ENCODE measurements at places on chromosomes 7 and 10.

- no peak for DNase-seq
These were observed 116.4 kb upstream of the HGF start for GRCh38 chr7:81886211-81886764.

GRCh38 chr10:124494046-124494807 is 32.6 kb downstream of the LHPP start:
- DNase-seq: no peak

DNA sequence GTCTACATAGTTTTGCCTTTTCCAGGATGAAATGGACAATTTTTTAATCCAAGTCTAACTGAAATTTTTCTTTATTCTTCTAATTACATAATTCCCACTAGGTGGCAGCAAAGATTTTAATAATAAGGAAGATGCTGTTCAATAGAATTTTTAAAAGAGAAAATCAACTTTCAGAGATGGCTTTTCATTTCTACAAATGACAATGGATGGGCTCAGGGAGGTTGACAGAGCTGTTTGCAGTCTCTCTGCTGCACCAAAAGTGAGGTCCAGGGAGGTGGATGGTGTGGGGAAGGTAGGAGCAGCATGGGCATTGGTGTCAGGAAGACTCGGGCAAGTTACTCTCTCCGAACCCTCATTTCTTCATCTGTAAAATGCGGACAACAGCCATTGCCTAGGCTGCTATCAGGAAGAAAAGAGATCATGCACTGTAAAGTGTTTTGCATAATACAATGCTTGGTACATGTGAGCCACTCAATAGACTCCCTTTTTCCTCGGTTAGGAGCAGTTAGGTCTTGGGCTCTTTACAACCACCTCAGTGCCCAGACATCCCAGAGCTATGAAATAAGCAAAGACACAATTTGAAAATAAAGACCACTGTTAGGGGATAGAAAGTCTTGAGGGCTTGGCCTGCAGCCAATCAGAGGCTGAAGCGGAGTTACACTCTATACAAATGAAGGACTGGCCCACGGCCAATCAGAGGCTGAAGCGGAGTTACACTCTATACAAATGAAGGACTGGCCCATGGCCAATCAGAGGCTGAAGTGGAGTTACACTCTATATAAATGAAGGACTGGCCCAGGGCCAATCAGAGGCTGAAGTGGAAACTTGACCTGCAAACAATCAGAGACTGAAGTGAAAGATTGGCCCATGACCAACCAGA is 107.1 kb downstream of the ABLIM1 start:
- DNase-seq: peak; percentile 33

- no peak for DNase-seq
These were observed 501.6 kb downstream of the GRID1 start for GRCh38 chr10:85864868-85865526.

DNA sequence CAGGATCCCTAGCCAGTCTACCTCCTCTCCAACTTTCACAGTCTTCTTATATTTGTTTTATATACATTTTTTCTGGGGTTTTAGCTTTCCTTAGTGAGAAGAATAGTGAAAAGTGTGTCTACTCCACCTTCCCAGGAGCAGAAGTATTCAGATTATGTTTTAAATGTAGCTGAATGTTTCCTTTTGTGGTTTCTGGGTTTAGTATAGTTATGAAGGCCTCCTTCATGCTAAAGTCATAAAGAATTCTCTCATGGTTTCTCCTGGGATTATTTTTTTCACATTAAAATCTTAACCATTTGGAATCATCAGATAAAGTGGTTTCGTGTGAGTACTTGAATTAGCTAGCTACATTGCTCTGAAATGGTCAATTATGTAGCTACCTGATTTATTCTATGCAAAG is 50.9 kb downstream of the ANKMY2 start:
- no peak for DNase-seq

GRCh38 chr10:54120806-54121205 is 680.2 kb downstream of the PCDH15 start:
- no peak for DNase-seq

- DNase-seq: no peak
These were observed 1.5 kb downstream of the CYP3A7 start for GRCh38 chr7:99733448-99733847.

GRCh38 chr10:96565774-96566173 is 21.0 kb downstream of the TM9SF3 start:
- DNase-seq: no peak

DNA sequence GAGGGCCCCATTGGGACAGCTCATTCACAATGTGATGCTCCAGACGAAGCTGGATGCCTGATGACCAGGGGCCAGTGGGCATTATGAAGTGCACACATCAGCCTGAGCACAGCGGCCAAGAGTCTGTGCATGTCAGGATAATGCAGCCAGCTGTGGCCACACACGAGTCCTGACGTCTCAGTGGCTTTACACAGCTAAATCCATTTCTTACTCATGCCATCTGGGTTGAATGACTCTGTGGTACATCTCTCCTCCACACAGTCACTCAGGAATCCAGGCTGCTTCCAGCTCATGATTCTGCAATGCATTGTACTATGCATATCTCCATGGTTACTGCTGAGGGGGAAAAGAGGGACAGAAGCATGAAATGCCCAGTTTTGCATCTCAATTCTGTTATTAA is 123.6 kb downstream of the PRLHR start:
- DNase-seq: no peak

DNA sequence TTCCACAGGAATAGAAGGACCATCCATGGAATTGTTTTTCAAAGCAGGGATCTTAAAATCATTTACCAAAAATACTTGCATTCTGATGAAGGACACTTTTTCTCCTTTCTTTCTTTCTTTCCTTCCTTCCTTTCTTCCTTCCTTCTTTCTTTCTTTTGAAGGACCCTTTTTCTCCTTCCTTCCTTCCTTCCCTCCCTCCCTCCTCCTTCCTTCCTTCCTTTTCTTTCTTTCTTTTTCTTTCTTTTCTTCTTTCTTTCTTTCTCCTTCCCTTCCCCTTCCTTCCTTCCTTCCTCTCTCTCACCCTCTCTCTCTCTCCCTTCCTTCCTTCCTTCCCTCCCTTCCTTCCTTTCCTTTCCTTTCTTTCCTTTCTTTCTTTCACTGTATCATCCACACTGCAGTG is 74.8 kb downstream of the PRKCQ start:
- DNase-seq: no peak

- DNase-seq: no peak
These were observed 334.7 kb upstream of the CHRM2 start for GRCh38 chr7:136533732-136534131.

DNA sequence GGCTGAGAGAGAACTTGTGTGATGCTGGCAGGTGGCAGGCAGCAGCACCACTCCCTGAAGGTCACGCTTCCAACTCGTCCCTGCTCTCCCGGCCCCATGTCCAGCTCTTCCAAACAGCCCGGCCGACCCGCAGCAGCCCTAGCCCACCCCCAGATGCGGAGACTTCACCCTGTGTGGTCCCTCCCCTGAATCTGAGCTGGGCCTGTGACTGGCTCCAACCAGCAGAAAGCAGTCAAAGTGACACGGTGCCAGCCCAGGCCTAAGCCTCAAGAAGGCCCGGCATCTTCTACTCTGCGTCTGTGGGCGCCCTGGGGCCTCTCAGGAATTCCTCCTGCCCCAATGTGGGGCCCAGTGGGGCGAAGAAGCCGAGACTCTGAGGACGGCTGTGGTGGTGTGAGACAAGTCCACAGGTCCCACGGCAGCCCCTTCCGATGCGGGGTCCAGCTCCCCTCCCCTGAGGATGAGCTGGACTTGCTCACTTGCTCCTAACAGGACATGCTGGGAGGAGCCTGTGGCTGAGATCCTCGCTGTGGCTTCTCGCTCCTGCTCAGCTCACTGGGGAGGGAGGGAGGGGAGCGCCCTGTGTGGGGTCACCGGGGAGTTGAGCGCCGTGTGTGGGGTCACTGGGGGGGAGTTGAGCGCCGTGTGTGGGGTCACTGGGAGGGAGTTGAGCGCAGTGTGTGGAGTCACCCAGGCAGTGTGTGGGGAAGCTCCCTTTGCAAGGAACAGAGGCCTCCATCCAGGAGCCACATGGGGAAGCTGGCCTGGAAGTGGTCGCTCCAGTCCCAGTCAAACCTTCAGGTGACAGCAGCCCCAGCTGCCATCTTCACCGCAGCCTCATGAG is 9.5 kb downstream of the STK32C start:
- peak; percentile 41 for DNase-seq

DNA sequence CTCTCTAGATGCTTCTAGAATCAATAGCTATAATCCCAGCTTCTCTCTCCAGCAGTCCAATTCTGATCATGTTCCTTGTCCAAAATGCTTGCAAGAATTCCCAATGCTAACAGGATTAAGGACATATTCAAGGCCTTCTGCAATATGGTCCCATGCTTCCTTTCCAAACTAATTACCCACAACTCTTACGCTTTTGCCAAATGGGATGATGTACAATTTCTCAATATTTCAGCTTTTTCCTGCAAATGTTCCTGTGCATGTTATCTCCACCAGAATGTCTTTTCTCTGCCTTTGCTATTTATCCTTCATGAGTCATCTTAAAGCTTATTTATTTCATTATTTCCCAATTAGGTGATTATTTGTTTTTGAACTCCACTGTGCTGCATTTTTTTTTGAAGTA is 556.4 kb downstream of the SORCS1 start:
- no peak for DNase-seq

DNA sequence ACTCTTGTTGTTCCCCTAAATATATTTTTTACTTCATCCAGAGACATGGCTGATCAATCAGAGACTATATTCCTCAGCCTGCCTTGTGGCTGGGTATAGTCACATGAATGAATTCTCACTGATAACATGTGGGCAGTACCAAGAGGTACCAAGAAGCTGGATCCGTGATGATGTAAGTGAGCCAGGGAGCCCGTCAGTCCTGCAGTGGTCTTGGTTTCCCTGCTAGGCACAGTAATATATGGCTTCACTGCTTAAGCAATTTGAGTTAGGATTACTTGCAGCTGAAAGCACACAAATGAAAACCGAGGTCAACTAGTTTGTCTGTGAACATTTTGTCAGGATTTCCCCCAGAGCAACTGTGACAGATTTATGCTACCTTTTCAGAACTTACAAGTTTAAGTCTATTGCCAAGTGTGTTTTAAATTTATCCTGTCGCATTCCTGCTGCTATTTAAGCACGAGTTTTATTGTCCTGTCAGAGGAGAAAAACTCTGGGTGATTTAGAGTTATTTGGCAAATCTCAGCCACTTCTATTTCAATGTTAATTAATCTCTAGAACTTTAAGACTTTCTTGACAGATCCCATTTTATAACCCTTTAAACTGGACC is 381.8 kb downstream of the PHF14 start:
- peak; percentile 68 for DNase-seq

DNA sequence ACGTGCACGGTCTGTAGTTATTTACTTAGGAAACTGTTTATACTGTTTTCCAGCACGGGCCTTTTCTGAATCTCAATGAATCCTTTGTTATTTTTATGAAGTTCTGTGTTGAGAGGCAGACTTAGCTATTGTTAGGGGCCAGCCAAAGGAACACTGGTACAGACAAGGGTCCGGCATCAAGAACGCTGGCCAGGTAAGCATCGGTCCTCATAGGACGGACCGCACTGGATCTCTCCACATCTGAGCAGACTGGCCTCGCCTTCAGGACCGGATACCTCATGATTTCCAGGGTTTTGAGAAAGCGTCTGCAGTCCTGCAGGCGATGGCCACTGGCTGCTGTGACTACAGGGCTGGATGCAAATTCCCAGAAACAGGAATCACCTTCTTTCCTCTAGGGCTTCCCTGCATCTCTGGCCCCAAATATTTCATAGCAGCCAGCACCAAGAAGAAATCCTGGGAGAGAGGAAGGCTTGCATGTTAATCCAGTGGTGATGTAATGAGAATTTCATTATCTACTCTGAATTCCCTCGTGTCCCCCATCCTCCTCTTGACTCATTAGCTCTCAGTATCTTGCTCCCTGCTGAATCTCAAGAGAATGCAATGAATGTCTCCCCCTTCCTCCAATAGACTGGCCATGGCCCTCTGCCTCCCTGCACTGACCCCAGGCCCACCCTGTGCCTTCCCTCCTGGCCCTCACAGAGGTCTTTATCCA is 325.4 kb upstream of the NPVF start:
- no peak for DNase-seq

- DNase-seq: no peak
These were observed 35.9 kb downstream of the PTPRE start for GRCh38 chr10:127942811-127943210.

DNA sequence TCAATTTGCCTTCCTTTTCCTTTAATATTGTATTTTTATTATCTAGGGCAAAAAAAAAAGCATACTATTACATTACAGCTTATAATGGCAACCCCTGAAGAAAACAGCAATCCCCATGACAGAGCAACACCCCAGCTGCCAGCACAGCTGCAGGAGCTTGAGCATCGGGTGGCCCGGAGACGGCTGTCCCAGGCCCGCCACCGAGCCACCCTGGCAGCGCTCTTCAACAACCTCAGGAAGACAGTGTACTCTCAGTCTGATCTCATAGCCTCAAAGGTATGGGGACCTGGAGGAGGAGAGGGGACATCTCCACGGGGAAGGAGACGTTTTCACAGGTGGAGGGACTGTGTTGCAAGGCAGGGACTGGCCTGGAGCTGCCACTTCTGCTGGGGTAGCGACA is 6.8 kb downstream of the STRA8 start:
- no peak for DNase-seq

- no peak for DNase-seq
These were observed 27.3 kb upstream of the SYCE1 start for GRCh38 chr10:133592716-133593115.

- no peak for DNase-seq
These were observed 691.0 kb upstream of the MBL2 start for GRCh38 chr10:53463539-53463938.
